ENCODE measurements at places on chromosomes 3 and 15.

- no peak for DNase-seq
Measured at GRCh38 chr3:118802325-118803095, 232.1 kb downstream of the IGSF11 start.

GRCh38 chr15:65551183-65551582 is 20.9 kb downstream of the HACD3 start:
- no peak for DNase-seq

DNA sequence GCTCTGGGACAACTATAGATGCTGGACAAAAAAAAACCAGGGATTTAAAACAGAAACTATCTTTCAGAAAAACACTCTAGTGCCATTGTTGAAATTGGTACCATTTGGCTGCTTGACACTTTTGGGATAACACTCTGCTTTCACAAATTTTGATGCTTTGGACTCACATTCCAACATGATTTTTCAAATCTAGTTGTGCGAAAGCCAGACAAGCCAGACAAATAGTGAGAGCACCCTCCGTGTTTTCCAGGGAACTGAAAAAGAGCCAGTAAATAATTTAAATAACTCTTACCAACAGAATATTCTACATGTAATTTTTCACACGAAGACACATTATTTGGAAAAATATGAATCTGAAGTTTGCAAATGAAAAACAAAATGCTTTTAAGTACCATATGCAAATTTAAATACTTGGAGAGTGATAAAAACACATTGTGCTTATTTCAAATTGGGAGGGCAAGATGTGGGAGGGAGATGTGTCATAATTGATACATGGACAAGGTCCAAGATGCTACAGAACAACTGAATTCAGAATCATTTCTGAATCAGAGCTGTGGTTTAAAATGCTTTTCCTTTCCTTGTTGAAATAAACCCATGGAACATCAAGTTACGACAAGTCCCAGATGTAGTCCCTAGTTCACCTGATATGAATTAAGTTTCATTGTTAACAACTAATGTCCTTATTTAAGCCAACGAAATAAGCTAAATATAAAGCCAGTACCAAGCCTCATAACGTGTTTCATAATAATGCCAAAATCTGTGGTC is 144.2 kb upstream of the SOX2 start:
- DNase-seq, result no peak

DNA sequence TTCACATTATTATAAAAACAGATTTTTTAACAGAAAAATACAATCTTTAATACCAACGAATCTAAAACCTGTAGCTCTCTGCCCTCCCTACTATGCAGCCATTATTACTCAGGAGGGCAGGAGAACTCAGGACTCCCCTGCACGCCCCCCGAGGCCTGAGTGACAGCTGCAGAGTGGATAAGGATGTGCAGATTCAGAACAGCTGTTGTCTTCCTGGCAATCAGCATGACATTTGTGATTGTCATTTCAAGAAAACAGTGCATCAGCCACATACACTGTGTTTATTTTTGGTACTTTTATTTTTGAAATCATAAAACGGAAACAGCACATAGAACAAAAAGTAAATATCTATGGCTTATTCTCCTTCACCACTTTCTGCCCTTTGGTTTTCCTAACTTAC is 450.8 kb downstream of the OCA2 start:
- DNase-seq, result no peak

DNA sequence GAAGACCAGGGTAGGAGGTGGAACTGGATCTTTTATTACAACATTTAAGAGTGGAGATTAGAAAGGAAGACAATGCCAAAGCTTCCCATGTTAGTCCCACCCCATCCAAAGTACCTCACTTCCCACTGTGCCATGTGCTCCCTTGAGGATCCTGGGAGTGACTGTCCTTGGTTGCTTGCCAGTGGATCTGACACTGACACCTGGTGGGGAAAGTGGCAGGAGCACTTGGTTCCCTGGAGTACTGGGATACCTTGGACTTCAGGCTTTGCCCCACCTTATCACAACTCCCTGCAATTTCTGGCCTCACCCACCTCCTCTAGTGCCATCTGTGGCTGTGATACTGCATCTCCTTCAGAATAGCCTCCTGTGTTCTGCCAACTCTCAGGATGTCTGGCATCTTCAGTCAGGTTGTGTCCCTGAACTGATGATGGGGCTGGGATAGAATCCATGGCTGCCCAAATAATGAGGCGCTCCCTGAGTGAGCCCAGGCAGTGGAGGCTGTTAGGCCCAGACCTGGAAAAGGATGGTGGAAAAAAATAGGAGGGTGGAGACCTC is 1.3 kb downstream of the ELL3 start:
- no peak for DNase-seq

DNA sequence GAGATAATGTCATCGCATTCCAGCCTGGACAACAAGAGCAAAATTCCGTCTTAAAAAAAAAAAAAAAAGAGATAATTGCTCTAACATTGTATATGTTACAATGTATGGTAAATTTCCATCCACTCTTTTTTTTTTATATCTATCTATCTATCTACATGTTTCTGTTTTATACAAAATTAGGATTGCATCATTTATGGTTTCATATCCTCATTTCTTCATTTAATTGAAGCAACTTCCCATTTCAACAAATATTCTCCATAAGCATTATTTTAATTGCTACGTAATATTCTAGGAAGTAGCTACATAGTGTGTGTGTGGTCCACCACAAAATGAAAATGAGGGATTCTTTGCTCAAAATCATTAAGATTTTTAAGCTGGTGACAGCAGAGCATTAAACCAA is 18.4 kb downstream of the RBP1 start:
- no peak for DNase-seq

DNA sequence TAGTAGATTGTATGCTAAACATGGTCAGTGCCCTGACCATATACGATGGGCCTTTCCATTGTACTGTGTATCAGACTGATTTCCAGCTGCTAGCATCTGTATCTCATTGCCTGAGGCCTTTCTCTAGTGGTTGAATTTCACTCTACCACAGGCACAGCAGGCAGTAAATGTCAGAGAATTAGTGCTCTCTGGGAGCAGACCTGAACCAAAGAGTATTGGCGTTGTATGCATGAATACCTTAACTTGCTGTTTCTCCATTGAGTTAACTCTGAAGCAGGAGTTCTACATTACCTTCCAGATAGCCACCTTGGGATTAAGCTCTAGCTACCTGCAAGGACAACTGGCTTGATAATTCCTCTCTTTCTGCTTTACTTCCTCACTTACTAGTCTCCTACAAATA is 439.2 kb upstream of the EPHA3 start:
- no peak for DNase-seq

DNA sequence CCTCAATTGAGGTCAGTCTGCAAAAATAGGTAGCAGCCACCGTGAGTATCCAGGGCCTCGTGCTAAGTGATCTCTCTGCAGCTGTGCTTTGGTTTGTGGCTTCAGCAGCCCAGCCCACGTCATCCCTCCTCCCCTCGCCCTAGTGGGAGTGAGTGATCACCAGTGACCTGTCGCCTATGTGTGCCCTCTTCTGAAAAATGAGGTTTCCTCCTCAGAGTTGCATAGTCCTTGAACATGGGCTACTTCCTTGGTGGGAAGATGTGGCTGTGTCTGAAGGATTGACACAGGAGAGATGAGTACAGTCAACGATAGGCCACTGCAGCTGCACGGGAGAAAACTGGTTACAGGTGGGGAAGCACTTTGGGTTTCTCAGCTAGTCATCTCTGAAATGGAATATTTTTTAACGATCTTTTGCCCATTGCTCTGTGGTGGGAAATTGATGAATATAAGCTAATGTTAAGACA is 144.8 kb upstream of the BHLHE40 start:
- peak; percentile 69 for DNase-seq

DNA sequence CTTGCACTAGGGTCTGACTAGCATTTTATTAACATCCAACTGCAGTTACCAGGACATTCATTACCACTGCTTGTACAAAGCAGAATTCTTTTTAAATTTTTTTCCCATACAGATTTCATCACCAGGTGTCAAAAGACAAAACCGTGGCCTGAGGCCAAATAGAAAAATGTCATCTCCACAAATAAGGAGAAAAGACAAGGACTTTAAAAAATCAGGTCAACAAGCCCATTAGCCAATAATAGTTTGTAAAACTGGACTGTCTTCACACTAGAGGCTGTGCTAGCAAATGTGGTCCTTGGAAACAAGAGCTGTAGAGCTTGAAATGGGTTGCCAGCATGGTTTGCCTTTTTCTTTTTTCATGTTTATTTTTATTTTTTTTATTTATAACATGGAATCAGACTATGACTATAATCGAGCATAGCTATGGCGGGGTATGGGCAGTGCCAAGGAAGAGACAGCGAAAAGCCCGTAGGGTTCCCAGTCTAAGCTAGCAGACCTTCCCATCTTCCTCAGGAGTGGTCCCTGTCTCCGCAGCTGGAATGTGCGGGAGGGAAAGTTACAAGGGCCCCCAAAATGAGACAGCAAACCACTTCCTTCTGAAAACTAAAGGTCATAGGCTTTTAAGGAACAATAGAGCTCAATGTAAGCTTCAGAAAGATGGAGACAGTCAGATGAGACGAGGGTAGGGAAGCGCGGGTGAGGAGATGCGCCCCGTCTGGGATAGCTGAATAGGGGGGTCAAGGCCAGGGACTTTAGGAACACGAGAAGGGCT is 1.5 kb downstream of the PTPN9 start:
- DNase-seq, result no peak

GRCh38 chr15:89673165-89673512 is 6.0 kb downstream of the PLIN1 start:
- DNase-seq, result no peak

DNA sequence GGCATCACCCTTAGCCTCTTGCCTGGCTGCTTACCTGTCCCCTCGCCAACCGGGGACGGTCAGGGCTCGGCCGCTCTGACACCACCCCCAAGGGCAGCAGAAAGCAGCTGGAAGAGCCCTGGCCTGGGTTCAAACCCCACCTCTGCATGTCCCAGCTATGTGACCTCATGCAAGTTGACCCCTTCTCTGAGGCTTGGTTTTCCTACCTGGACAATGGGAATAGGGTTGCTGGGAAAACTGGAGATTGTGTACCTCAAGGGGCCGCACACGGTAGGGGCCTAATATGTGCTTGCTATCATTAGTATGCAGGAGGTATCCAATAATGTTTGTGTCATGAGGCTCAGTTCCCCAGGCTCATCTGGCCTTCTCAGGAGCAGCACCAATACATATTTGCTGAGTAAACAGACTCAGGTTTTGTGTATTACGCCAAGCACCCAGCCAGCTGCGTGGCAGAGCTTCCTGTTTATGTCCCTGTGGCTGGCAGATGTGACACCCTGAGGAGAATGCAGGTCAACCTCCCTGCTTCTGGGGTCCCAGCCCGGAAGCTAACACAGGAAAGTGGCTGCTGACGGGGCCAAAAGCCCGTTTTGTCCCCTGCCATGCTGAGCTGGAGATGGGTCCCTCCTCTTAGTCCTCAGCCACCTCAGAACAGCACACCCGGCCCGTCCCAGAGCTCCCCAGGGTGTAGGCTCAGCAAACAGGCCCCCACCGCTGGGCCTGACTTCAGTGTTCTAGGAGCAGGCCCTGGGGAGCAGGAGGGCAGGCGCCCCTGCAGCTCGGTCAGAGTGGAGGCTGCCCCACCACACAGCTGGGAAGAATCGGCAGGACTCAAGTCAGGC is 29.7 kb downstream of the PLXND1 start:
- DNase-seq, result peak; percentile 28

GRCh38 chr3:193673845-193674244 is 80.8 kb downstream of the OPA1 start:
- no peak for DNase-seq

GRCh38 chr3:70970171-70970570 is 613.4 kb downstream of the FOXP1 start:
- DNase-seq, result no peak

GRCh38 chr3:61381745-61382392 is 130.6 kb upstream of the FHIT start:
- DNase-seq, result no peak

GRCh38 chr3:63662011-63662410 is 9.5 kb downstream of the SNTN start:
- DNase-seq, result no peak

DNA sequence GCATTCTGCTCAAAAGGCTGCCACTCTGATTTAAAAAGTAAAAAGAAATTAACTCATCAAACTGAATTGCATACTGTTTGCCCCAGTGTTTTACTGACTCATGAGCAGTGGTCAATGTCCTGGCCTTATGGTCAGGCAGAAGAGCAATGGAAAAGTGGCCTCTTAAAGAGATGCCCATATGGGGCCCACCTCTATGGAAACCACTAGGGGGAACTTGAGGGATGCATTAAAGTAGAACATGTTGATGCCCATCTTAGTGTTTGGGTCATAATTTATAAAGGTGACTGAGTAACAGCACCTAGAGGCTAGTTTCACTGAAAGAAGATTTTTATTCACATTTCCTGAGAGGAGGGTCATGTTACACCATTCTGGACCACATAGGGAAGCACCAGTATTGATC is 66.5 kb upstream of the RNU6-1 start:
- DNase-seq, result no peak

GRCh38 chr3:48405343-48405881 is 24.5 kb downstream of the PLXNB1 start:
- no peak for DNase-seq

- DNase-seq, result no peak
Measured at GRCh38 chr3:47863391-47864128, 60.6 kb downstream of the DHX30 start.

DNA sequence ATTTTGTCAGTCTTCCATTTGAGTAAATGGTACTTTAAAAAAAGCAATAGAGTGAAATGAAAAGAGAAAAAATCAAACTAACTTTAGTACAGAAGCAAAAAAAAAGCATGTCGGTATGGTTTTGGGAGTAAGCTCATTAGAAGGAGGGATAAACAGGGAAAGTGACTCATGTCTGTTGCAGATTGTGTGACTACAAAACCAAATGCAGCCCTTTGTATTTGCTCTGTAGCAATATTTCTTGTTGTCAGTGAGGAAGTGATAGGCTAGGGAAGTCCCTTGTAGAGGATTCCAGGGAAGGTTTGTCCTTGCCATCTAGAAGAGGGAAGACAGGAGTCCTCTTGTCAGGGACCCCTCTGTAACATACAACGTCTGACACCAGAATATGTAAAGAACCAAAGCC is 150.5 kb upstream of the POU1F1 start:
- no peak for DNase-seq

GRCh38 chr3:116154389-116154788 is 290.9 kb downstream of the LSAMP start:
- DNase-seq, result no peak

- no peak for DNase-seq
Measured at GRCh38 chr15:75352186-75353080, 5.6 kb downstream of the NEIL1 start.

- DNase-seq, result no peak
Measured at GRCh38 chr3:124873226-124873625, 13.9 kb downstream of the ITGB5 start.

DNA sequence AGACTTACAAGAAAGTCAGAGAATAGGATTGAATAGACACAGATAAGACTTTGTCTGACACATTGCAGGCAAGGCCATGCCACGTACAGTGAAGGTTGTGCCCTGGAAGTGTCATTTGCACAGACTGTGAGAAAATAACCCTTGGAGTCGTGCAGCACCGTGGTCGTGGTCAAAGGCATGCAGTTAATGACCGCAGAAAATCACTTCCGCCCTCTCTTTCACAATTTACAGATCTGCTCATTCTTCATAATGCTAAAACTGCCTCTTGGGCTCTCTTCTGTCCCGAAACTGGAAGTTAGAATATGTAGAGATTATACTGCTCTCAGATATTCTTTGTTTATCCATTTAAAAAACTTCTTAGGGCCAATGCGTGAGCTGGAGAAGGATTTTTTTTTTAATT is 73.2 kb upstream of the CTXND1 start:
- DNase-seq, result no peak
